ENCODE measurements at places on chromosomes 13 and 19.

- no peak for DNase-seq
These were observed 3.4 kb downstream of the FNDC3A start for GRCh38 chr13:48978942-48979601.

DNA sequence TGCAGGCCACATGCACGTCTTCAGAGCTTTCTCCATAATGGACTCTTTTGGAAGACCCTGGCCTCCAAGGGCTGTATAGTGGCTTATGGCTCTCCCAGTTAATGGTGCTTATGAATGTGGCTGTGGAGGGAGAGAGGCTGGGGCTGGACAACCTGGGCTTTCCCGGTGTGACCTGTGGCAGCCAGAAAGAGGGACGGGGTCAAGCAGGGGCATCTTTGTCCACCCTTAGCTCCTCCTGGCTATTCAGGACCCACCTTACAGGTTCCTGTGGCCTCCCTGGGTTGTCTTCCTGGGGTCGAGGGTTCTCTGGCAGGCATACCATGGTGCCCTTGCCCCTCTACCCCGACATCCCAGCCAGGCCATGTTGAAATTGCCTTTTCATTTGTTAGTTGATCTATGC, 75.6 kb downstream of the SIPA1L3 start:
- DNase-seq, result no peak

- DNase-seq, result peak; percentile 45
These were observed 628 bp upstream of the ZNF813 start for GRCh38 chr19:53466726-53467484.

GRCh38 chr13:50518781-50519201, 324.7 kb downstream of the DLEU7 start:
- DNase-seq, result peak; percentile 79

DNA sequence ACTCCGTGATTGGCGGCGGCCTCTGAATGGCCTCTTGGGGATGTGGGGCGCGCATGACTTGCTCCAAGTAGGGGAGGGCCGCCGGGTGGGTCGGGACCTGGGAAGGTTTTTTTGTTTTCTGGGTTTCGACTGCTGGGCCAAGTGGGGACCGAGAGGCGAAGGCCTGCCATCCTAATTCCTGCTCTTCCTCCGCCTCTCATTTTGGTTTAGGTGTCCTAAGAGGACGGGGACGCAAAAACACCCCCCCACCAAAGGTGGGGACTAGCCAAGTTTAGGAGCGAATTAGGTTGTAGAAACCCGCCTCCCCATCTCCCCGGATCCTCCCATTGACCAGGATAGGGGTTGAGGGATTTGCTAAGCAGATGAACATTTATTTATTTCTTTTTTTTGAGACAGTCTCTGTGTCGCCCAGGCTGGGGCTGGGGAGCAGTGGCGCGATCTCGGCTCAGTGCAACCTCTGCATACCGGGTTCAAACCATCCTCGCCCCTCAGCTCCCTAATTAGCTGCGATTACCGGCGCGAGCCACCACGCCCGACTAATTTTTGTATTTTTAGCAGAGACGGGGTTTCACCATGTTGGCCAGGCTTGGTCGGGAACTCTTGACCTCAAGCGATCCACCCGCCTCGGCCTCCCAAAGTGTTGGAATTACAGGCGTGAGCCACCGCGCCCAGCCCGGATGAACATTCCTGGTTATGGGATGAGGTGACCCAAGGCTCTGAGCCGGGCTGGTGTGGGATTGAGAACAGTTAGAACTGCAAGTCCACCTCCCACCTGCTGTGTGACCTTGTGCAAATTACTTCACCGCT, 838 bp downstream of the PPP2R1A start:
- no peak for DNase-seq

DNA sequence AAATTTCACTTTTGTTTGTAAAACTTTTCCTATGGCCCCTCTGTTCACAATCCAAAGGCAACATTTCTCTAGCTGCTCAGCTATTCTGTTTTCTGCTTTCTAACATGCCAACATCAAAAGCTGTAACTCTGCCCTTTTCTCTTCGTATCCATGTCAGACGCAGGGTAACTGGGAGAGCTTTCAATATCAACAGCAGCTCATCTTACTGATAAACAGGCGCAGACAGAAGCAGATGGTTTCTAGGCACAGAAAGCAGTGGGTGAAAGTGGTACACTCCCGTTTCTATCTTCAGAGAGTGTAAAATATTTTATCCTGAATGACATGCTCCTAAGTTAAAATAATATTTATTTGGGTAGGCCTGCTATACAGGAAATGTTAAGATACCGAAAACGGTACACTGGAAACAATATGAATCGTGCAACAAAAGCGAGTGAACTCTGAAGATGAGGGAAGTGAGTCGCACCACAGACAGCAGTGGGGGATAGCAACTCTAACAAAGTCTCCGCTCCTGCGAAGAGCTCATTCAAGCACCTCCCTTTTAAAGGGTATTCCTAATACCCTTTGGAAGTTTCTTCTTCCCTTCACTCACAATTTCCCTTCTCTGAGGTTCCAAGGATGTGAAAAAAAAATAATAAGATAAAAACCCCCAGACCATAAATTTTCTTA, 798.3 kb downstream of the GPC5 start:
- no peak for DNase-seq

DNA sequence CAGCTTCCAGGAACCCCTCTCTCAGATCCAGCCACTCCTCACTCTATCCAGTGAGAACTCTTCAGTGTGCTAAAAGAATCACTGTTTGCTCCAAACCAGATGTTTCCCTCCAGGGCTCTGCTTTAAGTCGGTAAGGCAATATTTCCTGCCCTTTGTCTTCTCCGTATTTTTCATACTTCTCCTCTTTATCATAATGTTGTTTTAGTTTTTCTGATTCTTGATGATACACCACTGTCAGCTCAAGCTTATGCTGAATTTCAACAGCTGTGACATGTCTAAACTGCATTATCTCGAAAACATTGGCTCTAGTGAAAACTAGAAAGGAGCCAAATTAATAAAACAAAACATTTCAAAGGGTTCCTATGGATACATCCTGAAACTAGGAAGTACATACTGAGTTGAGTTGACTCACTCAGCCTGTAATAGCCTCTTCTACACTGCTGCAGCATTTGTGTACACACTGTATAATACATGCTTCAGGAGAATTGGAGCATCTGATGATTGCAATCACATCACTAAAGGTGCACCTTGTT, 39.8 kb downstream of the GPR180 start:
- no peak for DNase-seq

GRCh38 chr13:22937241-22937640, 243.5 kb upstream of the SGCG start:
- DNase-seq, result no peak

GRCh38 chr13:65585346-65585745, 1644.8 kb downstream of the PCDH9 start:
- no peak for DNase-seq

- no peak for DNase-seq
These were observed 9.7 kb downstream of the INAFM1 start for GRCh38 chr19:47284324-47284899.

DNA sequence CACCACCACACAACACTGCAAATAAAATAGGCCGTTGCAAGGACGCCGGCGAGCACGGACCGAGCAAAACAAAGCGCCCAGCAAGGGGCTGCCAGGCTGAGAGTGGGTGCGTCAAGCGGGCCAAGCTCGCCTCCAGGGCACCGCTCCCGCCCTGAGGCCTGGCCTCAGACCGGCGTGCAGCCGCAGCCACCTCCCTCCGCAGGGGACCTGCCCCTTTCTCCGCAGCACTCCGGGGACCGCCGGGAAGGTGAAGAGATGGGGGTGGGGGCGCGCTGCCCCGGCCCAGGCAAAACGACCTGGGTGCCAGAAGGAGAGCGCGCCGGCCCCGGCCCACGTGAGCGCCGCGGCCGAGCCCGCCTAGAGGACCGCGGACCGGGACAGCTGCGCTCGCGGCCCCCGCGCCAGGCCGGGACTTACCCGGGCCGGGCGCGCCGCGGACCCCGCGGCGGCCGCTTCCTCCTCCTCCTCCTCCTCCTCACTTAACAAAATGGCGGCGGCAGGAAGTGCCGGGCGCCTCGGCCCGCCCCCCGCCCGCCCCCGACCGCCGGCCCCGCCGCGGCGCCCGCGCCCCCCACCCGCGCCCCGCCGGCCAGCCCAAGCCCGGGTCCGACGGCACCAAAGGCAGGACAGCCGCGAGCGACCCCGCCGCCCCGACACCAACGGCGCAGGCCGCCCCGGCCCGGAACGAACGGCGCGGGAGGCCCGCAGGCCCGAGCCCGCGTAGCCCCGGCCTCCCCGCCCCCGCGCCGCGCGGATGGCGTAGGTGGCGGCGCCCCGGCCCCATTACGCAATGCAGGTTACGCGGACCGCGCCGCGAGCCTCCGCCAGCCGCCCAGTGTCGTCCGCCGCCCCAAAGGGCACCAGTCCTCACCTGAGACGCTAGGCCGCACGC, 674 bp downstream of the BRD4 start:
- peak; percentile 79 for DNase-seq

DNA sequence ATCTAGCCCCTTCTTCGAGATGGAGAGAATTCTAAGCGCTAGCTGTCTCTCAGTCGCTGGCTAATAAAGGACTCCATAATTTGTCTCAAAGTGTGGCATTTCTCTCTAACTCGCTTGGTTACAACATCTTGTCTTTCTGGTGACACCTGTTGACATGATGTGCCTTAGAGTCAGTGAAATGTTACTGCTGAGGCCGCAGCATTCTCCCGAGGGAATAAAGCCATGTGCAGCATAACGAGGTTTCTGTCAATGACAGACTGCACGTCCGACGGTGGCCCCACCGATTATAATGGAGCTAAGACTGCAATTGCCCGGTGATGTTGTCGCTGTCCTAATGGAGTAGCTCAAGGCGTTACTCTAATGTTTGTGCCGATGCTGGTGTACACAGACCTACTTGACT, 20.3 kb upstream of the GPR32 start:
- no peak for DNase-seq

DNA sequence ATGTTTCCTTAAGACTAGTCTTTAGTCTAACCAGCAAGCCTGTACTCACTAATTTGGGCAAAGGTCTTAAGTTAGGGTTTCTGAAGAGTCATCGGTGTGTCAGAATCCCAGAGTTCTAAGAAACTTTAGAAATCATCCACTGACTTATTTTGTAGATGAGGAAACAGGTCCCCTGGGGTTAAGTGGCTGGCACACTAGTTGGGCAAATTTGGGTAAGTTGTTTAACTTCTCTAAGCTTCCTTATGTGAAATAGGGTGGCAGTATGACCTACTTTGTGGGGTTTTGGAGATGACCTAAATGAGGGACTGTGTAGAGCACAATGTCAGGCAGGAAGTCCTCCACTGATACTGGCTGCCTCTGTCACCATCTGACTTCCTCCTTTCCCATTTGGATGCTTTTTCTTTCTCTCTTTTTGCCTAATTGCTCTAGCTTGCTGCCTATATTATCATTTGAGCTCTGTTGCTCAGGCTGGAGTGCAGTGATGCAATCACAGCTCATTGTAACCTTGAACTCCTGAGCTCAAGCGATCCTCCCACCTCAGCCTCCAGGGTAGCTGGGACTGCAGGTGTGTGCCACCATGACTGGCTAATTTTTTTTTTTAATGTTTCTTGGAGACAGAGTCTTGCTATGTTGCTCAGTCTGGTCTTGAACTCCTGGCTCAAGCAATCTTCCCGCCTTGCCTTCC, 2.3 kb downstream of the ADGRE3 start:
- DNase-seq, result no peak

GRCh38 chr13:114101358-114102130, 30.9 kb downstream of the RASA3 start:
- no peak for DNase-seq

DNA sequence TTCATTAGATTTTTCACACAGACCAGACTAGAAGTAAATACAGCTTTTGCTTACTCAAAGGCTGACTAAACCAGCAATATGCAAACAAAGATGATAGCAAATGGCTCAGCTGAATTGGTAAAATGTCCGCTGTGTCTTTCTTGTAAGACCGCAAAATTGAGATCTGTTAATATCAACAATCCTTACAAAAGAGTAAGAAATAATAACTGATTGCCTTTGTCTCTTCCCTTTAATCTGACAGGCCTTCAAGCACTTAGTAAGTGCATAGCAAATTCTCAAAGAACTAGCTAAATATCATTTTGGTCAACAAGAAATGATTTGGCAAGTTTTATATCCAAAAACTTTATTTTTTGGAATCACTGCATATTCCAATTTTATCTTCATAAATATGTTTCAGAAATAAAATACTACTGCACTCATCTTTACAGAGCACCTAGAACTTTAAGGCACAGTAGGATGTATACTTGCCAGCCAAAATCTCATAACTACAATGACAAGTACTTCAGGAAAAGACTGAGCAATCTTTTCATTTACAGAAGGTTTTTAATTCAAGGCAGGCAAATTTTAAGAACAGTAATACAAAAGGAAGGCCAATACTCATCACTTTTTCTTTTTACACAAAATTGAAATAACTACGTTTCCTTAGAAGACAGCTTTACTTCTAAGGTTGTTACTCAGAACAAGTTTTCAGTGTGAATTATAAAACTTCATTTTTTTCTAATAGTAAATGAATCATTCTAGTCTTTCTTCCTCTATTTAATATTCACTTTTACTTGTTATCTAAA, 1.1 kb downstream of the ELF1 start:
- no peak for DNase-seq

- no peak for DNase-seq
These were observed 542.8 kb upstream of the PCDH9 start for GRCh38 chr13:67772807-67773453.

- DNase-seq, result no peak
These were observed 15.2 kb downstream of the ZNF331 start for GRCh38 chr19:53553156-53553555.

- DNase-seq, result no peak
These were observed 552 bp upstream of the GRWD1 start for GRCh38 chr19:48445256-48445605.

DNA sequence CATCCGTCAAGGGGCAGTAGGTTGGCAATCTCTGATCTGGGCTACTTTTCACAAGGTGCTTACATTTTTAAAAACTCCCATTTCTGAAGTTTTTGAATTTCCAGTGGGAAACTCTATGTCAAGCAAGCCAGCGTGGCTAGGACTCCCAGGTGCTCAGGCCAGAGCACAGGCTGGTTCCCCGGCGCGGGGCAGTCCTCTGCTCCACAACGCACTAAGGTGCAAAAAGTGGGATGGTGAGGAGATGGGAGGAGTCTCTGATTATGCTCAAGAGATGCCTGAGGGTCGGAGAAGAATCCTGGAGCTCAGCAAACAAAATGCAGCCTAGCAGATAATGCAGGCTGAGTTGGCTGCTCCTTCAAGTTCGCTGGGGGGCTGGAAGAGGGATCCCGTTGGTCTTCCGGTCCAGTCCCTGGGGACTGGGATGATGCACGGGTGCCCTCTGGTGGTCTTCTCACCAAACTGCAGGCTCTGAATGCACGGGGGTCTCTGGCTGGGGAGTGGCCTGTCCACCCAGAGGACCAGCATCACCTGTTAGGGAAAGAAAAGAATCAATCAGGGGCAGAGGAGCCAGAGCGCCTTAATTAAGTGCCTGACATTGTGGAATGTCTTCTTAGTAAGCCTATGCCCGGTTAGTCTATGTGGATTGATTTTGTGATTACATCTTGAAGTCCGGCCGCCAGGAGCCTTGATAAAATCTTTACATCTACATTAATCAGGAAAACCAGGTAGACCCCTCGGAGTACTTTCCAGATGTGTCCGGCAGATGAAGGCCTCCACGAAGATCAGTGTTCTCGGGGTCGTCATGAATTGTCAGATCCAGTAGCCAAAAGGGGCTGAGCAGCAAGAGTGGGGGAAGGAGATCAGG, 244.4 kb upstream of the MAB21L1 start:
- DNase-seq, result peak; percentile 48

- DNase-seq, result no peak
These were observed 10.5 kb downstream of the CYTH2 start for GRCh38 chr19:48479686-48480085.

- DNase-seq, result no peak
These were observed 1.1 kb downstream of the SHISA2 start for GRCh38 chr13:26050568-26051230.

Measured in left lobe of liver (tissue), 2 donors.